ENCODE measurements at places on chromosomes 16 and 17.

DNA sequence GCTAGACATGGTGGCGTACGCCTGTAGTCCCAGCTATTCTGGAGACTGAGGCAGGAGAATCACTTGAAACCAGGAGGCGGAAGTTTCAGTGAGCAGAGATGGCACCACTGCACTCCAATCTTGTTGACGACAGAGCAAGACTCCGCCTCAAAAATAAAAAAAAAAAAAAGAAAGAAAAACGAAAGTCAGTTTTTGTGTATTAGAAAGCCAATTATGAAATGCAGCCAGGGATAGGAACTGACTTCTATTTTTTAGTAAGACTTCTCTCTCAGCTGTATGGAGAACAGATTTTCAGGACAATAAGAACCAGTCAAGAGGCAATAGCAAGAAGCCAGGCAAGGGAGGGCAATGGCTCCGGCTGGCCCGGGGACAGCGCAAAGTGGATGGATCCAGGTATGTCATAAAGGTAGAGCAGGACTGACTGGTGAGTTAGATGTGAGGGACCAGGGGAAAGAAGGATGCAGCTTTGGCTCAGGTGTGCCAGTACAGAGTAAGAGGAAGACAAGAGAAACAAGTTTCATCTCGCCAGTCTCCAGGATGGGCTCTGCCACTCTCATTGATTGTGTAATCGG, 12.5 kb upstream of the CCL1 start:
- no peak for DNase-seq

GRCh38 chr16:81624760-81625543, 154.1 kb upstream of the PLCG2 start:
- no peak for DNase-seq

GRCh38 chr17:19915245-19915978, 47.7 kb upstream of the ULK2 start:
- DNase-seq: no peak

- DNase-seq: no peak
Measured at GRCh38 chr16:11708421-11708820, 34.2 kb downstream of the TXNDC11 start.

- no peak for DNase-seq
Measured at GRCh38 chr17:61717352-61717751, 126.3 kb upstream of the NACA2 start.

- DNase-seq: peak; percentile 13
Measured at GRCh38 chr16:23807028-23807427, 28.8 kb upstream of the PRKCB start.

DNA sequence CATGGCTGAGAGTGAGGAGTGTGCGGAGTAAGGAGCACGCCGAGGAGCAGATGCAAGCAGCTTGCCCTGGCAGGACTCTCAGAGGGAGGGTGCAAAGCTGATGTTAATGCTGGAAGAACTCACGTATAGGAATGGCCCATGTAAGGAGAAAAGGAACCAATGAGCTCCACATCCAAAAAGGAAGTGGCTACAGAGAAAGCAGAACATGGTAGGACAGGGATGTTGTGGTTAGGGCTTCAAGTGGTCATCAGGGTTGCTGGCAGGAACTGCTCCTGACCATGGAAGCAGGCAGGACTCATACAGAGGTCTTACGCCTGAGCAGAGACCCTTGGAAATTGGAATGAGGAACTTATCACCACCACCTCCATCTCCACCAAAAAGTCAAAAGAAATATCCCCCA, 5.2 kb downstream of the MYO1D start:
- DNase-seq: no peak

GRCh38 chr16:59634951-59635350, 900.8 kb upstream of the GOT2 start:
- DNase-seq: no peak

DNA sequence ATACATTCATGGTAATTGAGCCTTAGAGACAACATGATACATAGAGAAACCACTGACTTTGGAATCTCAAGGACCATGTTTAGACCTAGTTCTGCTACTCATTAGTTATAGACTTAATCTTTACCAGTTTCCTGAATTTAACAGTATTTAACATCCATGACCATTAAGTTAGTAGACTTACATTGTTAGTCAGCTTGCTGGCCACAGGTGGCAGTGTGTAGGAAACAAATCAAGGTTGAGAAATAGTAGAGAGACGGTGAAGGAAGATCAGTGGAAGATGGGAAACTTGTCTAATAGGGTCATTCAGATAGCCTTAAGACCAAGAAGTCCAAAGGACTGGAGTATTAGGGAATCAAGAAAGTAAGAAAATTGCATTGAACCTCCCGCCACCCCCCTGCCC, 31.0 kb downstream of the OMG start:
- DNase-seq: peak; percentile 32

DNA sequence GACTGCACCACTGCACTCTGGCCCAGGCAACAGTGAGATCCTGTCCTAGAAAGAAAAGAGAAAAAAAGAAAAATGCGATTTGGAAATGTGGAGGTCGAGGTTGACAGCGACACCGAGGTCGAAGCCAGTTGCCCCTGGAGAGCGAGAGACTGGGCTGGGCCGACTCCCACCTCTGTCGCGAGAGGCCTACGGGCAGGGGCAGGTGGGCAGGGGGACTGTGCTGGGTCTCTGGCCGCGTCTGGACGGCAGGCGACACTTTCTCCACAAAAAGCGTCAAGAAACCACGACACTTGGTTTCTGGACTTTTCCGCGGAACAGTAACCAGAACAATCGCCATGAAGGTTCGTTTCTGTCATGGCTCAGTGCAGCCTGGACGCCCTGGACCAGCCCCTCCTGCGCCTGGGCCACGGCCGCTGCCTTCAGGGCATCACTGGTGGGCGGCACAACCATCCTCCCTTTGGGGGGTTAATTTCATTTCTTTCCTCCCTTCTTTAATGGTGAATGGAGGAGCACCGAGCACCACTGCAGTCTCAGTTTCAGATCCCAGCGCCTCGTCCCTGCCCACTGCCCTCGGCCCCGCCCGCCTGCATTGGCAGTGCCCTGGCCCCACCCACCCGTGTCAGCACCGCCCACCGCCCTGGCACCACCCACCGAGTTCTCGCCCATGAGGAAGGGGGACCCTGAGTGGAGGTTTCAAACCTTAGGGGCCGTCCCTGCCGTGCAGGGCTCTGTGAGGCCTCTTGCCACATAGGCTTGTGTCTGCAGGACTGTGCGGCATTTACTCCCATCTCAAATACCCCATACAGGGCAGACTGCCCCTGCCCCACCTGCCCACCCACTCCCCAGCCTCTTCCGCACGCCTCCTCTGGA, 18.5 kb upstream of the CDH15 start:
- no peak for DNase-seq

DNA sequence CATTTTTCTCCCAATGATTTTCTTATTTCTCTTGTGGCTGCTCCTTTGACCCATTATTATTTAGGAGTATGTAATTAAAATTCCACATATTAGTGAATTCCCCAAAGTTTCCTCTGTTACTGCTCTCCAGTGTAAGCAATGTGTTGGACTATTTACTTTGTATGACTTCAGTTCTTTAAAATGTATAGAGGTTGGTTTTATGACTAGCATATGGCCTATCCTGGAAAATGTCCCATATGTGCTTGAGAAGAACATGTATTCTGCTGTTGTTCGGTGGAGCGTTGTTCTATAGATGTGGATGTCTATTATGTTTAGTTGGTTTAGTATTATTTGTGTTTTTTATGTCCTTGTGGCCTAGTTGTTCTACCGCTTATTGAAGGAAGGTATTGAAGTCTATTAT, 6.0 kb upstream of the NT5M start:
- no peak for DNase-seq

- DNase-seq: no peak
Measured at GRCh38 chr17:41360296-41360995, 9.2 kb downstream of the KRT33B start.

DNA sequence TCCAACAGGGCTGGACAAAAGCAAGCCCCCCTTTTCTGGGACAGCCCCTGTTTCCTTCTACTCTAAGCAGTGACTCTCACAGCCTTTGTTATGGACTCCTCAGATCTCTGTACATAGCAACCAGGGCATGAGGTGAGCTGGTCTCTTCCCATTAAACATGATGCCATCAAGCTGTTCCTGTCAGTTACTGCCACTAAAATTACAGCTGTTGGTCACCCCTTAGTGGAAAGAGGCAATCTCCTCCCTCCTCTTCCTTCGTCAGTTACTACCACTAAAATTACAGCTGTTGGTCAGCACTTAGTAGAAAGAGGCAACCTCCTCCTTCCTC, 95.2 kb upstream of the SMIM36 start:
- no peak for DNase-seq

DNA sequence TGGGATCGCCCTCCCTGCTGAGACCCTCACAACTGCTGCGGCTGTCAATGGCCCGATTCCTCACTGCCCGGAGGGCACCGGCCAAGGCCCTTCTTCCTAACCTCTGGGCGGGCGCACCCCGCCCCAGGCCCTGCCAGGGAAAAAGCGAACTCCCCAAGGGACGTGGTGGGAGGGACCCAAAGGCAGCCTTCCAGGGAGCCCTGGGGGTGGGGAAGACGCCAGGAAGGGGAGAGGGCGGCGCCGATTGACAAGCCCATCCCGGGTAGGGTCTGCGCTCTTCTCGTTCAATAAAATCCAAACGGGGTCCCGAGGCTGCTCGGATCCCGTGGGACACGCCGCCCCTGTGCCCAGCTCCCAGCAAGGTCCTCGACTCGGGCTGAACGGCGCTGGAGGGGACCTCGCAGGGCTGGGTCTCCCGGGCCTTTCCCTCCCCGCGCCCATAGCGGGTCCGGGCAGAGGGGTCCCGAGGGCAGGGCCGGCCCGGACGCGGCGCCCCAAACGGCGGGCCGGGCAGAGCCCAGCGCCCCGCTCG, 416 bp downstream of the KIFC3 start:
- no peak for DNase-seq

- no peak for DNase-seq
Measured at GRCh38 chr17:33789658-33790057, 465.4 kb upstream of the CCL2 start.

- peak; percentile 12 for DNase-seq
Measured at GRCh38 chr17:9959377-9959981, 54.4 kb upstream of the RCVRN start.

- DNase-seq: no peak
Measured at GRCh38 chr16:57196286-57196685, 10.2 kb downstream of the RSPRY1 start.

DNA sequence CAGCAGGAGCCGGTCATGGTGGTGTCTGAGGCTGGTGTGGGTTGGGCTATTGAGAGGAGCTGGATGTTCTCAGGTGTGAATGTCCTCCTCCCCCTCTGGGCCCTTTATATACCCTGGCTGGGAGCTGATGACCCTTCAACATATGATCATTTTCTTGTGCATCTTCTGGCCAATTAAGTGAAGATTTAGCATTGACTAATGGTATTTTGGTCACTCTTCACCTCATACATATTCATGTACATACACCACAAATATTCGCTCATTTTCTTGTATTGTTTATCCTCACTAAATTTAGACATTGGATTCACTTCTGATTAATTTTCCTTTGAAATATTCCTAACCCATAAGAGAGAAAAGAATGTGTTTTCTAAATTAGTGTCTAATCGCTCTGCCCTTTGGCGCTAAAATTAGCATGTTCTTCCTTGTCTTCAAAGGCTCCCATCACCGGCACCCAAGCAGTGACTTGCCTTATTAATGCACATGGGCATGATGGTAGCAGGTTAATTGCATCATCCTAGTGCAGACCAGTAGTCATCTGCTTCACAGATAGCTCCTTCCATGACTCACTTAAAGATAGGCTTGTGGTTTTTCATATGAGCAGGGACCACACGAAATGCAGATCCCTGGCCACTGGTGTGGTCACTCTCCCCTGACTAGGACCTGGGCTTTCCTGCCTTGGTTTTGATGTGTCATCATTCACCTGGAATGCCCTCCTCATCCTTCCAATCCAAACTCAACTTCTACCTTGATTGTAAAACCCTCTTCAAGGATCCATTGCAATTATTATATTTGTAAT, at the start of gene KRTAP2-4:
TSS of gene KRTAP2-4 (minus strand) at position 51 of the 796 bp plus-strand sequence. CDS start at position 17, 34 bp downstream.
- no peak for DNase-seq

GRCh38 chr17:54898576-54898975, 2.1 kb upstream of the TOM1L1 start:
- no peak for DNase-seq

DNA sequence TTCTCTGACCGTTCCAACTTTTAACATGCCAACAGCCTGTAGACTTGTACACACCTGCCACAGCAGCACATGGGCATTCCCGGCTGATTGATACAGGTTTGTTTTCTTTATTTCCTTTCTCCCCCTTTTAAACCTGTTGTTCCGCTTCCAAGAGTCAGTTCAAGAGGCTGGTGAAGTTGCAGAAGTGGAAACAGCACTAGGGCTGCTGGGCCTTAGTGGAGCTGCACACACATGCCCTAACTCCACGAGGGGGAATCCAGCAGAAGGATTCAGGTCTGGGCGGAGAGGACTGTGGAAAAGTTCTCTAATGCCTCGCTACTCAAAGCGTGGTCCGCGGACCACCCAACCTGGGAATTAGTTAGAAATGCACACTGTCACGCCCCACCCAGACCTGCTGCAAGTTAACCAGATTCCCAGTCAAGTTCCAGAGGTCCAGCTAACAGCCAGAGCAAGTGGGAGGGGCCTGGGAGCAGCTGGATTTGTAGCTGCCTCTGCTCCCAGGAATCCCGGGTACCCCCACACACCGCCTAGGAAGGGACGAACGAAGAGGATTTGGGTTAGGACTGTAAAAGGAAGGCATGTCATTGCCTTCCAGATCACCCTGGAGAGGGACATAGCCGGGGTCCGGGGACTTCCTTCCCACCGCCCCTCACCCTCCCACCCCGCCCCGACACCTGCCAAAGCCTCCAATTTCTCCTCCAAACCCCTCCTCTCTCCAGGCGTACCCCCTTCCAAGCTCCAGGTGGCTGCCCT, 542 bp downstream of the SLC39A11 start:
- no peak for DNase-seq

DNA sequence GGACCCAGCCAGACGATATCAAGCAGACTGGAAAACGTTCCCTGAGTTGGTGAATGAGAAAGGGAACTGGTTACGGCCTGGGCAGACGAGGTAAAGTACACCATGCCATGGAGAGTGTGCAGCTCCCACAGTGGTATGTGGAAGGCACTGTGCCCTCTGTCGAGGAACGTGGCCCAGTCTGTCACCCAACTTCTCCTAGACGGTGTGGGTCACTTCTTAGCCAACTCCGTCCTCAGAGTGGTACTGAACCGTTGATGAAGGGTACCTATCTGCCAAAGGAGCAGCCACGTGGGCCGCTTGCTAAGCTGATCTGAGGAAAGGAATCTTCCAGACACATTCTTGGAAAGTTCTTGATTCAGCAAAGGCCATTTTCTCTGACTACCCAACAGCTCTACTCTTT, 56.0 kb upstream of the AXIN2 start:
- DNase-seq: no peak

GRCh38 chr16:70801611-70802010, 653 bp upstream of the VAC14 start:
- DNase-seq: no peak

Measured in CD4-positive, alpha-beta T cell treated with Interleukin-17A for 1 hour (primary cell).